Smooth muscle cell of the umbilical artery (primary cell): ENCODE measurements at places on chromosomes 1 and 21. TPM values are rescaled to one million over a fixed set of nuclear protein-coding genes. Genes with fewer than 3 reads are reported as not detected.

ADORA1 gene
- total RNA-seq: 5.7 and 12.8 TPM in 2 replicates

KRTAP19-1 gene
- not detected in 2 replicates for total RNA-seq

REN gene
- not detected in 2 replicates for total RNA-seq

HCN3 gene
- 0.69 and 1.2 TPM in 2 replicates for total RNA-seq

SPRR1B gene
- total RNA-seq: not detected in 2 replicates
